Activated CD8-positive, alpha-beta memory T cell treated with anti-CD3 and anti-CD28 coated beads, Interleukin-2, amount 10 ng/mL, durations not matched to agents 7 days and 5 days (primary cell): ENCODE measurements at places on chromosomes 5 and 9.
A peak's percentile ranks its signal among the peaks of the same experiment; 100 is the strongest.

- no peak for DNase-seq
These were observed 583.4 kb upstream of the DMAC1 start for GRCh38 chr9:8382777-8383527.

DNA sequence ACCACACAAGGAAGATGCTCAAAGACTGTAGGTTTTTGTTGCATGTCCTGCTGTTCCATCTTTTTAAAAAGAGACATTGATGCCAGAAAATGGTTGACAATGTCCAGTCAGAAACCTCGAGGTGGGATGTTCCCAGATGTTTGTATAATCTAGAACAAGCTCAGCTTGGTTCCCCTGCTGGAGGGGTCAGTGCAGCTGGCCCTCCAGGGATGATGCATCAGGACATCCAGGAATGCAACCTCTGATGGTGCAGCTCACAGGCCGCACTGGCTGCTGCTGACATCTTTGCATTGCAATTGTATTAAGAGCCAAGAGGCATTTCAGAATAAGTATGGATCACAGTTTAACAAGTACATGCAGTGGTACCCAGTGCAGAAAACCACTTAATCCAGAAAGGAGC is 122.4 kb downstream of the MED10 start:
- DNase-seq, result no peak

- peak; percentile 76 for DNase-seq
These were observed at the start of gene CDC20B for GRCh38 chr5:55172937-55173686. CDC20B (minus strand) TSS chr5:55173177; CDS start chr5:55173000, 177 bp downstream.

DNA sequence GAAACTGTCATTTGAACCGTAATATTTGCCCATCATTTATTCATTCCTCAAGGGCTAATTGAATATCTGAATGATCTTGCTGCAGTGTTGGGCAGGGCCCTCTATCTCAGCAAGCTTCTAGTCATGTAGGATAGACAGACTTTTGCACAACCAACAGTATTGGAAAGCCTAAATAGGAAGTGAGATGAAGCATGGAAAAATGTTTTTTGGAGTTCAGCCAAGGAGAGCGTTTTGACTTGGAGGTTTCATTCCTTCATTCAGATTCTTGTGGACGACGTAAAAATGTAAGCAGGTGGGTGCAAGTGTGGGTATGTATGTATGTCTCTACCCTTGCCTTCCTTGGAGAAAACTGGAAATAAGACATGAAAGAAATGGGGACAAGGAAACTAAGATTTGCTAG is 15.5 kb downstream of the DAPK1 start:
- DNase-seq, result no peak

GRCh38 chr9:3049636-3050035 is 205.7 kb upstream of the PUM3 start:
- no peak for DNase-seq
